ENCODE measurements at places on chromosomes 3 and 15.

DNA sequence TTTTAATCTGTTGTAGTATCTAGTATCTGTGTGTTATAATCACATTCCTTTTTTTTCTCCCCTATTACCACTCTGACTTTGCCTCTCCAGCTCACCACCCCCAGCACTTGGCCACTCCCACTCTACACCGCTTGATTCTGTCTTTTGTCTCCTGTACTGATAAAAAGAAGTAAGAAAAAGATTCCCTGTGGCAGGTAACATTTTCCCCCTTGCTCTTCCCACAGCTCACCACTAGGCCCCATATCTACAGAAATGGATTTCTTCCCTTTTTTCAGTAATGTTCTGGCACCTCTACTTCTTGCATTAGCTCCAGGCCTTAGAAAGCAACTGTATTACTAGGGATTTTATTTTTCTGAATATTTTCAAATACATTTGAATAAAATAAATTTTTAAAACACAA lies 25.6 kb downstream of the KCNH8 start:
- DNase-seq: no peak

DNA sequence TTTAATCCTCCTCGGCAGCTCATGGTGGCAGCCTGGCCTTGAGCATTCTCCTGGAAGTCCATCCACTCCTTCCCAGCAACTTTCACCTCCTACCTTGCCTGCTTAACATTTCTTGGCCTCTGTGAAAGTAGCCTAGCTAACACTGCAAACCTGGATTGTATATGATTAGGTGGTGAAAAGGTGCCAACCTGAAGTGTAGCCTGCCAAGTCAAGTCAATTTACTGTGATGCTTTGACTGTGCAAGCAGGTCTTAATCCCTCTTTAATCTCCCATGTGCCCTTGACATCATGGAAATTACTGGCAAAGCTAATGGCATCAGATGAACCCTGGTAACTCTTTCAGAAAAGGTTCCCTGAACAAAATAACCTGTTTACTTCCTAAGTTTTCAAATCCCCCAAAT lies 169.7 kb upstream of the NR2F2 start:
- no peak for DNase-seq

GRCh38 chr15:70098153-70098460 lies 390 bp upstream of the TLE3 start:
- DNase-seq: peak; percentile 41

GRCh38 chr3:41478278-41478677 lies 279.0 kb downstream of the CTNNB1 start:
- DNase-seq: no peak

GRCh38 chr3:150806185-150806835 lies 43.3 kb upstream of the SIAH2 start:
- no peak for DNase-seq

- no peak for DNase-seq
These were observed 177.0 kb upstream of the TBL1XR1 start for GRCh38 chr3:177374323-177374722.

DNA sequence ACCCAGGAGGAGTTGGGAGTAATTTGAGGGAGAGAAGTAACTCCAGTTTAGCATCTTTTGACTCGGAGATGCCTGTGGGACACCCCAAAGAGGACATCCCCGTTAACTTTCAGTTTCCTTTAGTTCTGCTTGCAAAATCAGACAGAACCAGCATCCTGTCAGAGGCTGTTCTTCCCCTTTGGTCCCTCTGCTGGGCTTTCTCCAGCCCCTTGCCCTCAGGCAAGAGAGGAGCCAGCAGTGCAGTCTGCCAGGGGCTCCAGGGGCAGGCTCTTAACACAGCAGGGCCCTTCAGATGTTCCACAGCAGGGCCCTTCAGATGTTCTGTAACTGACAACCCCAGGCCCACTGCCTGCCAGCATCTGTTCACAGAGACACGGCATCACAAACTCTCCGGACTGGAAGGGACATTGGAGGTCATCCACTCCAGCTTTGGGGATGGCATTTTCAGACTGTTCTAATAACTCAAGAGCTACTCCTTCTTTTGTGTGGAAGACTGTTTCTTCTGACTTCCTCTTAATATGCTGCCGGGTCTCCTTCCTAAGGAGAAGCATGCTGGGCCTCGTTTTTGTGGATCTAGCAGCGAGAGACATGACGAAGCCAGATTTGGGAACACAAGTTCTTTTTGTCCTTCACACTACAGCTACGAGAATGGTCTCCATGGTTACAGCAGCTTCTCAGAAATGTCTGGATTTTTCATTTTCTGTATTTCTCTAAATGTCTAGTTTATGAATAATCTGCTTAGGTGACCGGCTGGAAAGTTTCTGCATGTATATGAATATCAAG lies 51.9 kb downstream of the KY start:
- no peak for DNase-seq

- DNase-seq: no peak
These were observed 100.0 kb downstream of the CORO2B start for GRCh38 chr15:68678746-68679145.

- no peak for DNase-seq
These were observed 21.0 kb upstream of the LIMD1 start for GRCh38 chr3:45573591-45573990.

- DNase-seq: no peak
These were observed 108.0 kb downstream of the IL1RAP start for GRCh38 chr3:190621927-190622326.

DNA sequence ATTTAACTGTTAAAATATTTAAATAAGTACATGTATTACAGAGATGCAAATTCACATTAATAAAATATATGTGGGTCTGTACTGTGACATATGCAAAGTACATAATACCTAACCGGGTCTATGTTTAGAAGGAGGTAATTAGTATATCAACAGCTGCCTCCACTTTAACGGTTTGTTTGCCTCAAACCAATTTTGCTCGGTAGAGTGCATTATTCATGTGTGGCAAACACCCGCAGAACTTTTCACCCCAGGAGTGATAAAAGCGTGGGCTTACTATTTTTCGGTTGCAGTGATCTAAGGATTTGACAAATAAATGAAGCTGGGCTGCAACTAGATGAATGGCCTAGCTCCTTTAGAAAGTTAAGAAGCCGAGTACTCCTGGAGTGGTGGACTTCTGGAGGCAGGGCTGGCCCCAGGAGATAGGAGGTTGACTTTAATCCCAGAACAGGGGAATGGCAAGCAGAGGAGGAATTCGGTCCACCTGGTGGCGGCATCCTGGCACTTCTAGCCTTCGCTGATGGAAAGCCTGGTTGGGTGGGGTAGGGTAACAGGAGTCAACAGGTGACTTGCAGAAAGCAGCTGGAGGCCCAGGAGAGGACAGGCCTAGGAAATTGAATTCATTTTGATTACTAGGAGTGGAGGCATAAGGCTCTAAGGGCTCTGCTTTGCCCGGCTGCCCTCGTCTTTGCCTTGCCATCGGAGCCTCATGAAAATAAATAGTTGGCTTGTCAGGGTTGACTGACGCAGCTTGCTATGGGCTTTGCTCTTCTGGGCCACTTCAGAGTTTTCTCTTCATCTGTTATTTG lies 2.4 kb downstream of the SLCO3A1 start:
- DNase-seq: no peak

GRCh38 chr3:99562138-99562537 lies 76.3 kb upstream of the COL8A1 start:
- DNase-seq: no peak

All from CD4-positive, alpha-beta T cell treated with Interleukin-17A for 4 hours (primary cell).